ENCODE measurements at places on chromosomes 13 and 19.

DNA sequence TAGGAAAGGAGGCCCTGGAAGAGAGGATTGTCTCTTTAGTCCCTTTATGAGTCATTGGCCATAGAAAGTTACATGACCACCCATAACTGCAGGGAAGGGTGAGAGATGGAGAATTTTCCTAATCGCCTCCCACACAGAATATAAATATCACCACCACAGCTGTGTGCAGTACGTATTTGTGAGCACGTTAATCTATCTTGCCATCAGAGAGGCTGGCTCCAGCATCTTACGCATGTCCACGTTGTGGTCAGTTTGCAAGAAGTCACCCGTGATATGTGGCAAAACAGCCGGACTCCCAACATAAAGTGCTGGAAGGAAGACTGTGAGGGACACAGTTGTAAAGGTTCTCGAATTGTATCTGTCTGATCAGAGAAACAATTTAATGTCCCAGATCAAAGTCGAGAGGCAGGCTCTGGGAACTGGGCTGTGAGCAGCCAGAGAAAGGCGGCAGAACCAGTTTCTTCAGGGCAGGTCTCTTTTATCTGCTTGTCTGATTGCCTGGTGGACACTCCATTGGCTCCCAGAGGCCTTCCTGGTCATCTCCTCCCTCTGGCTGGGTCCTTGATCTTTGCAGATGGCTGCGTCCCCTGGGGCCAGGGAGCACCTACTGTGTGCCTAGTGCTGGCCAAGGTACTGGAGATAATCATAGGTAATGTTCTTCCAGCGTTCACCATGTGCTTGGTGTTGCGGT lies 74.9 kb downstream of the SIPA1L3 start:
- DNase-seq = no peak

GRCh38 chr19:4278010-4278409 lies 1.1 kb upstream of the SHD start:
- no peak for DNase-seq

- no peak for DNase-seq
These were observed 3.4 kb upstream of the IRF2BP1 start for GRCh38 chr19:45889210-45889885.

DNA sequence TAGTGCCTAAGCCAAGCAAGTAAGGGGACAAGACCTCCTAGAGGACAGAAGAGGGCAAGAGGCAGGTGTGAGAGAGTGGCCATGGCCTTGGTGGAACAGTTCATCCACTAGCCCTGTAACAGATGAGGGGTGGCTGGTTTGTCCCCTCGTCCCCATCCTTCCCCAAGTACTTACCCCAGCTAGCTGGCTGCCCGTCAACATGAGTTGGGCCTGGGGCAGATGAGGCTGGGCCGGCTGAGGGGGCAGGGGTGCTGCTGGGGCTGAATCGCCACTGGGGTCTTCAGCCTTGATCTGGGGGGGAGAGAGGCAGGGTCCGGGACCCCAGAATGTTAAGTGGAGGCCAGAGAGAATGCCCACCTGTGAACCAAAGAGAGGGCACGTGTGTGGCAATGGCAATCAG lies 15.2 kb downstream of the POU2F2 start:
- no peak for DNase-seq

- DNase-seq = no peak
These were observed 29.9 kb upstream of the RNF113B start for GRCh38 chr13:98206946-98207345.

DNA sequence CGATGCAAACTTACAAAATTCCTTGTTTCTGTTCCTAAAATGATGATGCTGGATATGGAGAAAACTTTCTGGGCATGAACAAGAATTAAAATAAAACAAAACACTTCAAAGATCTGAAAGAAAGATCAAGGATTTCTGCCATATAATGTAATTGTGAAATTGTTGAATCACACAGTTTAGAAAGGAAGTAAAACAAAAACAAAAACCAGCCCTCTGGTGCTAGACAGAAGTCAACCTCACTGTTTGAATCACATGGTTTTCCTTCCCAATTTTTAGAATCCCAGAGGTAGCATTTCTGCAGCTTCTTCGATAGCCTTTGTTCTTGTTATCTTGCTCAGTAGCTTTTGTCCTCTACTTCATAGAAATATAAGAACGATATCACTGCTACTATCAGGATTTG lies 118.2 kb upstream of the ARGLU1 start:
- DNase-seq = no peak

GRCh38 chr13:73945871-73946270 lies 188.3 kb downstream of the KLF12 start:
- DNase-seq = no peak

DNA sequence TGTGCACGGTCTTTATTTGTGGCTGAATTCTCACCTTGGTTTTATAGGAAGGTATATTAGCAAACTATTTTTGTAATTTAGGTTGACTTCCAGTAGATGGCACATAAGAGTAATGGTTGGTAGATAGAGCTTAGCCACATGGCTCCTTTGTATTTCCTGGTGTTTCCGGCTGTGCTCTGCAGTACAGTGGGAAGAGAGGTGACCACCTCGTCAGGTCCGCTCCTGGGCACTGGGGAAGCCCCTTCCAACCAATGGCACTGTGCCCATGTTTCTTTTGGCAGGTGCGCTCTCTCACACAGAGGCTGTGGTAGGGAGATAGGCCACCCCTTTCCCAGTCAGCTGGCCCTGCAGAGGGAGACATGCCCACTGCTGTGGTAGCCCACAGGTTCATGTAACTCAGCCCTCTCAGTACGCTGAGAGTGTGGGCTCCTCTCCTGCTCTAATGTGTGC lies 74.3 kb upstream of the ATP12A start:
- DNase-seq = no peak

GRCh38 chr13:113848431-113849260 lies 15.2 kb downstream of the GAS6 start:
- no peak for DNase-seq

GRCh38 chr13:43071824-43072223 lies 48.4 kb downstream of the DNAJC15 start:
- no peak for DNase-seq

- DNase-seq = no peak
These were observed 14.1 kb downstream of the FSD1 start for GRCh38 chr19:4318460-4318859.

DNA sequence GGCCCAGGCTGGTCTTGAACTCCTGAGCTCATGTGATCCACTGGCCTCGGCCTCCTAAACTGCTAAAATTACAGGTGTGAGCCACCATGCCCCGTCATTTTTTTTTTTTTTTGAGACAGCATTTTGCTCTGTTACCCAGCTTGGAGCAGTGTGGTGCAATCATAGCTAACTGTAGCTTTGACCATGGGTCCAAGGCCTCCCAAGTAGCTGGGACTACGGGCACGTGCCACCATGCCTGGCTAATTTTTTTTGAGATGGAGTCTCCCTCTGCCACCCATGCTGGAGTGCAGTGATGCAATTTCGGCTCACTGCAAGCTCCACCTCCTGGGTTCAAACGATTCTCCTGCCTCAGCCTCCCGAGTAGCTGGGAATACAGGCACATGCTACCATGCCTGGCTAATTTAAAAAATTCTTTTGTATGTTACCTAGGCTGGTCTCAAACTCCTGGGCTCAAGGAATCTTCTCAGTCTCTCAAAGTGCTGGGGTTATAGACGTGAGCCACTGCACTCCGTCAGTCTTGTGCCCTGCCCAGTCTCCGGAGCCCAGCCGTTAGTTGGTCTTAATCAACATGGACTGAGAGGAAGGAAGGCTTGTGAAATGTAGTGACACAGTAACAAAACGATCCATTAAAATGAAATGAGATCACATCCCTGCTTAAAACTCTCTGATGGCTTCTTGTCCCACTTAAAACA lies 1.4 kb upstream of the LRG1 start:
- DNase-seq = no peak

- peak; percentile 14 for DNase-seq
These were observed 297.3 kb downstream of the ZNF536 start for GRCh38 chr19:30669329-30670010.

- DNase-seq = peak; percentile 23
These were observed 21.6 kb downstream of the MAST3 start for GRCh38 chr19:18119013-18119716.

DNA sequence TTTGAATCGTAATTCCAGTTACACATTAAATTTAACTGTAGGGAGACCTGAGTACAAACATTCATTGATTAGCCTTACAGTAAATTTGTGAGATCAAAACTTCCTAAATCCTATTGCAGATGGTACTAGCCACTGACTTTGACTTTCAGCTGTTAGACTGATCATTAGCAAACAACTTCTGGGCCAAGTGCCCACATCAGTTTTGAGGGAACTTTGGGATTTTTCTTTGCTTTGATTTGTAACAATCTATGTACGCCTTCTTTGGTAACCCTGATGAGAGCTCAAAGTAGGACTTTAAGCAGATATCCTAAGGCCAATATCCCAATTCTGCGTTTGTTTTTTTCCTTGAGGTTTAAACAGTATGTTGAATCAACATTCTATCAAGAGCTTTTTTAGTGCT lies 131.5 kb downstream of the DLEU7 start:
- no peak for DNase-seq

- DNase-seq = no peak
These were observed at the start of gene ICAM4 for GRCh38 chr19:10286803-10287737. Gene ICAM4, plus strand, starts transcription at chr19:10286955. Its CDS starts 58 bp downstream, at chr19:10287013.
